Ovary (tissue), 10 donors: ENCODE measurements at places on chromosomes 7 and 10.

GRCh38 chr10:122164815-122165483, 106.1 kb upstream of the BTBD16 start:
- no peak for DNase-seq

DNA sequence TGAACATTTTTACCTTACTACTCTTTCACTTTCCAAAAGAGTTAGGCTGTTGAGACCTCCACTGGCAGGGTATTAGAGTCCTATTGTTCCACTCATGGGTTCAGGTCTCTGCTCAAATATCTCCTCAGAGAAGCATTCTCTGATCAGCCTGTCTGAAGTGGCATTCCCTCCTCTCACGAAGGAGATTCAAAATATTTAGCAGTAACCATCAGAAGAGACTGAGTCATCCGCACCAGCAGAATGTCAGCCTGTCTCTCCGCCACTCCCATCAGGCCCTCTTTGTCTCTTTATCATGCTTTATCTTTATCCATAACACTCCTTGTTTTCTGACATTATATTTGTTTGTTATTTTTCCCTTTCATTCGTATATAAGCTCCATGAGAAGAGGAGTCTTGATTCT, 79.1 kb downstream of the AASS start:
- no peak for DNase-seq

DNA sequence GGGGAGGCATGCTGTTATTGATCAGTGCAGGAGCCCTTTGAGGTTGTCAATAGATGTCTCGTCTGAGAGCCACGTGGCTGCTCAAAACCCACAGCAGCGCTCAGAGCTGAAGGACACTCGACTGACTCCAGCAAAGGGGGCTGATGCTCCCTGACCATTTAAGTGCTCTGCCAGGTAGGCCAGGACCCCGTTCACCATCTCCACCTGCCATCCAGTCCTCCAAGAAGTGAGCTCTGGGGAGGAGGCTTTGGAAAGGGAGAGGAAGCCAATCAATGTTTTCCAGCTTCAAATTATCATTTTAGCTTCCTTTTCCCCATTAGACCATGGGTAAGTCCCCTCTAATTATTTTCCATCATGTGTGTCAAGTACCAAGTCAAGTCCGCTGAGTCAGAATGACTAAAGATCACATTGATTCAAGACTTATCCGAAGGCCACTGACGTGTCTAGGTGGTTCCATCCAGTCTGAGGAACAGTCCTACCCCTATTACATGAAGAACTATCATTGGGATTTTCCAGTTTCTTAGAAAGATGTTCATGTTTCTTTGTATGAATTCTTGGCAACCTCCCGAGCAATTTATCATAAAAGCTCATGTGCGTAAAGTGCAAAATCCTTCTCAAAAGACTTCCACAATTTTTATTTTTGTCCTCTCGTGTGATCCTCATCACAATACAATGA, 302.6 kb upstream of the LYZL1 start:
- DNase-seq: no peak

DNA sequence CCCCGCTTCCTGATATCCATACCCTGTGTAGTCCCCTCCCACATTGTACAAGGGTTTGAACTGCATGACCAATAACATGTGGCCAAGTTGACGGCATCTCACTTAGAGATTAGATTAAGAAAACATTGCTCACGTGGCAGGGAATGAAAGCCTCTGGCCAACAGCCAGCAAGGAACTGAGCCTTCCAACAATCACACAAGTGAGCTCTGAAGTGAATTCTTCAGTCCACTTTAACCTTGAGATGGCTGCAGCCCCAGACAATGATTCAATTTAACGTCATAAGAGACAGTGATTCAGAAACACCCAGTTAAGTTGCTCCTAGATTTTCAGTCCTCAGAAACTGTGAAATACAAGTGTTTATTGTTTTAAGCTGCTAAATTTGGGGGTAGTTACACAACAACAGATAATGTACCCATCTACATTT, 165.9 kb upstream of the PLXNA4 start:
- peak; percentile 19 for DNase-seq

DNA sequence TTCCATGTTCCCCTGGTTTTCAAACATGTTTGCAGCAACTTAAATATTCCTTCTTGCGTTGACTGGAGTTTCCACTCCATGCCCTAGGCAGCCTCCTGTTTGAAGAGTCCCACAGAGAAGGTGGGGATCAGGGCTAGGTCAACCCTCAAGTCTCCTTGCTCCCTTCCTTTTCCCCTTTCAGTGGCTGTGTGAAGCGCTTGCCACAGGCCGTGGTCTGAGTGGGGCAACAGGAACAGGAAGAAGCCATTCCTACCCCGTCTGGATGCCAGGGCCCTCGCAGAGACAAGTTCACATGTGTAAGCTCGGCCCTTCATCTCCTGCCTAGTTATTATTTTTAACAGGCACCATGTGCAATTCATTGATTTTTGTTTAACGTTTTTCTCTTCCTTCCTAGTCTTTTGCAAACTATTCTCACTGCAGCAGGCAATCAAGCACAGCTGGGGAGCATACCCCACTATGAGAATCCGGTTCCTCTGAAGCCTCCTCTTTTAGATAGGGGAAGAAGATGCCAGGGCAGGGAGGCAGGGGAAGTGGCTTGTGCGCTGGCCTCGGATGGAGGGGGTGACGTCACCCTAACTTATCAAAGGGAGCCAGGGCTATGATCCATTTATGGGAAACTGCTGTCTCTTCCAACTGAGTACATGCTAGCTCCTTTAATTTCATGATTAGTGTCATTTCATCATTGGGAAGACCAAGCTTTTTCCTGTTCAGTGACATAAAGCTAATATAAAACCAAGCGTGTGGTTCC, 64.2 kb downstream of the PRLHR start:
- no peak for DNase-seq

GRCh38 chr7:39488467-39489393, 77.5 kb upstream of the YAE1 start:
- no peak for DNase-seq

DNA sequence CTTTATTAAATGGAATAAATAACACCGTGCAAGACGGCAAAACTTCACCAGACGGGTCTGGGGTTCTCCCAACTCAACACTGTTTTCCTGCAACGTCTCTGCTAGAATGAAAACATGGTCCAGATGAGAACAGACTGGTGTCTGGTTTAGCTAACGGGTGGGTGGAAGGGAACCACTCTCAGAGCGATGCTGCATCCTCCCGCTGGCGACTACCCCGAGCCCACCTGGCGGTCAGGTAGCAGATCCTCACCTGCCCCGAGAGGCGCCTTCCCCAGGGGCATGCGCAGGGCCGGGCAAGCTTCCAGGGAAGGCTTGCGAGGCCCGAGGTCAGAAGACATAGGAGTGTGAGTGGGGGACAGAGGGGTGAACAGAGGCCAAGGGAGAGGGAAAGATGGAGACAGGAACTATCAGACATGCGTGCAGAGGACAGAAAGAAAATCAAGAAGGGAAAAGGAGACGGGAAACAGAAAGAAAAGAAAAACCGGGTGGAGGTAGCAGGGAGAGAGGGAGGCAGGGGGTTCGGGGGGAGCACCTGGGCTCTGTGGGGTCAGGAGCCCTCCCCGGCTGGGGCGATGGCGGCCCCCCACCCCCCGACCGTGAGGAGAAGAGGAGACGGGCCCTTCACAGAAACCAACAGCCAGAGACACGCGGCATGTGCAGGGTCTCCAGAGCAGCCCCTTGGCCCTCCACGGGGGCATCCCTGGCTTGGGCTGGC, 222.0 kb downstream of the MAD1L1 start:
- DNase-seq: peak; percentile 11

- no peak for DNase-seq
Observed at GRCh38 chr7:113026941-113027340, 59.7 kb downstream of the GPR85 start.
